ENCODE measurements at places on chromosomes 6 and 20.
A peak's percentile ranks its signal among the peaks of the same experiment; 100 is the strongest.

GRCh38 chr20:4041748-4042411 lies 26.5 kb upstream of the RNF24 start:
- DNase-seq = no peak

DNA sequence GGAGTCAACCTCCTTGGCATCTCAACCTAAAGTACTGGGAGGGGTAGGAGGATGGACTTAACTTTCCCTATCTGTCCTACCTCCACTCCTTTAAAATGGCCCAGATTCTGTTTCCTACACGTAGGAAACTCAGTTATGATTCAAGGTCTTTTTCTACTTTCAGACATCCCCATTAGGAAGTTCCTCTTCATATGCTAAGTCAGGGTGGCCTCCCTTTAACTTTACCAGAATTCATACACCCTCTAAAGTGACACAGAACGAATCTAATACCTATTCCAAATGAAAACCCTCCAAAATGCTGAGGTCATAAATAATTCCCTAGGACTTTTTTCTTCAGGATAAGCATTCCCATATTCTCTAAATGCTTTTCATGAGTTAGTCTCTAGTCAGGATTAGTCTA lies 15.6 kb downstream of the ARG1 start:
- DNase-seq = no peak

GRCh38 chr6:69926745-69927144 lies 60.4 kb downstream of the COL19A1 start:
- no peak for DNase-seq

- DNase-seq = no peak
Measured at GRCh38 chr20:60518022-60518421, 559.8 kb downstream of the CDH26 start.

- DNase-seq = peak; percentile 49
Measured at GRCh38 chr20:17878912-17879602, 89.5 kb downstream of the SNX5 start.

DNA sequence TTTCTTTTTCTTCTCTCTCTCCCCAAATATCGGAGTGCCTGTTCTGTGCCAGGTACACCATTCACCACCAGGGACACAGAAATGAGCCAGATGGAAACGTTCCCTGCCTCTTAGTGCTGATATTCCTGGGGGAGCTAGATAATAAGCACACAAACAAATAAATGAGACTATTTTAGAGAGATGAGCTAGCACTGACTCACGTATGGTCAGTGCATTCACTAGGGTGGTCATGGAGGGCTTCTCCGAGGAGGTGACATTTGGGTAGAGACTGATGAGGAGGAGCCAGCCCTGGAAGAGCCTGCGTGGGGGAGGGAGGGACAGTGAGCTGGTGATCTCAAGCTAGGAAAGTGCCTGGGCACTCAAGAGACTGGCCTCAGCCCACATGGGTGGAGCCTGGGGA lies 252.3 kb upstream of the KCNG1 start:
- DNase-seq = no peak

DNA sequence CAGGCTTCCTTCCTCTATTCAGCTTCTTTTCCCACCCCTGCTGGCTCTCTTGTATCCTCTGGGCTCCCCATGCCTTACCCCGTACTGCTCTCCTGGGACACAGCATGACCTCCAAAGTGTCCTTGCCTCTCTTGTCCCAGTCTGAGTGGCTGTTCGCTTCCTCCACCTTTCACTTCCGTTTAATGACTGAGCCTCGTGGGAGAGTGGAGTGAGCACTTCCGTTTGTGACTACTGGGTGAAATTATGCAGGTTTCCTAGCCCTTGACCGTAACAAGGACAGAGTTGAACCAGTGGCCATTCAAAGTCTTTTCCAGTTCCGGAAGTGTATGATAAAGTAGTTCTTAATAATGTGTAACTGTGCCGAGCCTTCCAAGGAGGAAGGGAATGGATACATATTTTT lies 109.2 kb downstream of the ARID1B start:
- peak; percentile 52 for DNase-seq

DNA sequence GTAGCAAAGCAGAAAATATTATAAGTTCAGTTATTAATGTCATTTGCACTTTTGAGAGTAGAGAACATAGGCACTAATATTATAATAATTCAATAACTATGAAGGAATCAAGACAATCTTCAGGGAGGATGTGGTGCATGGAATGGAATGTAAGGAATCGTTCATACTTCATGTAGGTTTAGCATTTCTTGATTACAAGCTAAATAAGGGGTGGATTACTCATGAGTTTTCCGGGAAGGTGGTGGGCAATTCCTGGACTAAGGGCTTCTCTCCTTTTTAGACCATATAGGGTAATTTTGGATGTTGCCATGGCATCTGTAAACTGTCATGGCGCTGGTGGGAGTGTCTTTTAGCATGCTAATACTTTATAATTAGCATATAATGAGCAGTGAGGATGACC lies 9.1 kb upstream of the BTNL2 start:
- DNase-seq = no peak

DNA sequence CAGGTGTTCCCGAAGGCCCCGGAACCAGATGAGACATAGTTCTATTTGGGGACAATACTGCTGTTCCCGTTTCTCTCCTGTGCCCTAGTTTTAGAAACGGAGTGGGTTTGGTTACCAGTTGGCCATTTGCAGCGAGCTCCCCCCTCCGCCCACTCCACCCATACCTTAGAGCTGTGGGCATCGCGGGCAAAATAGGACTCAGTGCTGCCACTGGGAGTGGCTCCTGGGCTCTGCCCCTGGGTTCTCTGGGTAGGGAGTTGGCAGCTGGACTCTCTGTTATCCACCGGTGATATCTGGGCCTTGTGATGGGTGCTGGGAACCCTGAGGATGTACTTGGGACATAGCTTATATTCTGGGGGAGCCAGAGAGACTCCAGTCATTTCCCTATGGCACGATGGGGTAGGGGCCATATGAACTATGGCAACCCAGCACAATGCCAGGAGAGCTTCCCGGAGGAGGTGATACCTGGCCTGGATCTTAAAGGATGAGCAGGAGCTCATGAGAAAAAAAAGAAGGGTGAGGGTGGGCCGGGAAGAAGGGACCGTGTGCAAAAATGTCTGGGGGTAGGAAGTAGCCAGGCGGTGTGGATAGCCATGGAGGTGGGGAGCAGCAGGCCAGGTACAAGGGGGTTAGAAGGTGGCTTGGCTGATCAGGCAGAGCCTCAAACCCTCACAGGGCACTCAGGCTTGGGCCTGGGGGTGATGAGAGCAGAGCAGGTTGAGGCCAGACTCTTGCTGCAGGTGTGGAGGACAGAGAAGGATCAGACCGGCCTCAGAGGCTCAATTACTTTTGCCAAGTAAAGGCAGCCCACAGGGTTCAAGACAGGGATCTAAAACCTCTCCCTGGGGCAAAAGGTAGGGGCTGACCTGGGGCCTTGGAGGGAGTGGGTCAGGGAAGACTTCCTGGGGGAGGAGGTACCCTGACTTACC lies 9.6 kb downstream of the SRC start:
- DNase-seq = no peak

- no peak for DNase-seq
Measured at GRCh38 chr6:166046226-166046625, 121.4 kb downstream of the TBXT start.

DNA sequence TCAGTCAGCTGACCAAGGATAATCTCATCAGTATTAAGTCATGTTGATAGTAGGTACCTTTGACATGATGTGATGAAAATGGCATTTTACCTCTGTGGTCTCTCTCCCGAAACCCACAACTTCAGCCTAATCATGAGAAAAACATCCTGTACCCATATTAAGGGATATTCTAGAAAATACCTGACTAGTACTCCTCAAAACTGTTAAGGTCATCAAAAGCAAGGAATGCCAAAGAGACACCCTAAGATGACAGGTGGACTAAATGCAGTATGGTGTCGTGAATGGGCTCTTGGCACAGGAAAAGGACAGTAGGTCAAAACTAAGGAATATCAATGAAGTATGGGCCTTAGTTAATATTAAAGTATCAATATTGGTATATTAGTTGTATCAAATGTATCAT lies 221.4 kb downstream of the PLCB1 start:
- DNase-seq = no peak

GRCh38 chr6:40302856-40303454 lies 284.2 kb downstream of the LRFN2 start:
- DNase-seq = no peak

DNA sequence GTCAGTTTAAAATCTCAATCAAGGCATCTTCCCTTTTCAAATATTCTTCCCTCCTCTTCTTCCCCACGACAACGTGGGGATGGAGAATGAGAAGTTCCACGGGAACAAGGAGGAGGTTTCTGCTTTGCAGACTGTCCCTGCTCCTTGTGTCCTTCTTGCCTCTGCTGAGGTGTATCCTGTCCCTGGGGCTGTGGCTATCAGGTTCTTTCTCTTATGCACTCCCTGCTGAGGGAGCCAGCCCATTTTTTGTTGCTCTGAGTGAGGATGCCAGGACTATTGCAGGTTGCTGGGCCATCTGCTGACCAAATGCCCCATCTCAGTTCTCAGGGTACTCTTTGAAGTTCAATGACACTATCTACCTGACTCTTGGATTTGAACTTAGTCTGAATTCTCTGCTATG lies 533.6 kb downstream of the RNF144B start:
- no peak for DNase-seq

- DNase-seq = no peak
Measured at GRCh38 chr6:24982231-24982630, 46.5 kb upstream of the RIPOR2 start.

- DNase-seq = no peak
Measured at GRCh38 chr20:40323361-40323794, 365.7 kb downstream of the MAFB start.

GRCh38 chr20:57107208-57107607 lies 159.2 kb downstream of the BMP7 start:
- no peak for DNase-seq

DNA sequence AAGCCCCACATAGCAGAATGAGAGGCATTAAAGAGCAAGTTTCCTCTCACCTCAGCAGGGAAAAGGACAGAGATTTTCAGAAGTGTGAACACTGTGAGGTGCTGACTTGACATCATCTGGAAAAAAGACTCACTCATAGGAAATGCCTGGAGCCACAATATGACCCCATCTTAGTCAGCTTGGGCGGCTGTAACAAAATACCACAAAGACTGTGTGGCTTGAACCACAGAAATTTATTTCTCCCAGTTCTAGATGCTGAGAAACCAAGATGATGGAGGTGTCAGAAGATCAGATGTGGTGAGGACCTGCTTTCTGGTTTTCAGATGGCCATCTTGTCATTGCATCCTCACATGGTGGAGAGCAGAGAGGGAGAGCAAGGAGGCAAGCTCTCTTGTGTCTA lies 253.1 kb downstream of the ADGB start:
- DNase-seq = no peak

GRCh38 chr20:46230801-46231282 lies 77.5 kb downstream of the CDH22 start:
- DNase-seq = no peak

- peak; percentile 69 for DNase-seq
Measured at GRCh38 chr6:129490521-129491255, 219.3 kb downstream of the ARHGAP18 start.

DNA sequence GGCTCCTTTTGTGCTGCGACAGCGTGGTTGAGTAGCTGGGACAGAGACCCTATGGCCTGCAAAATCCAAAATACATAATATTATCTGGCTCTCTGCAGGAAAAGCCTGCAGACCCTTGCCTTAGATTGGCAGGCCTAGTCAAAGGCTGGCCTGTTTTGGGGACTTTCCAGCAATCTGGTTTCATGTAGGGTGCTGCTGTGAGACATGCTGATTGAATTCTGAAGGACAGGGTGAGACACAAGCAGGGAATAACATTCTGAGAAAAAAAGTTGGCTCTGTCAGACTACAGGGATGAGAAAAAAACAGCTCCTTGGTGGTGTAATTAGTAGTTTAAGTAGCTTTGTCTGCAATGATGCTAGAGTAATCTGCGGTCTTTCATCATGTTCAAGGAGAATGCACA lies 402.7 kb upstream of the AGPAT4 start:
- no peak for DNase-seq

- DNase-seq = no peak
Measured at GRCh38 chr6:145530454-145530853, 204.9 kb downstream of the EPM2A start.

- no peak for DNase-seq
Measured at GRCh38 chr20:60266177-60266823, 308.1 kb downstream of the CDH26 start.

DNA sequence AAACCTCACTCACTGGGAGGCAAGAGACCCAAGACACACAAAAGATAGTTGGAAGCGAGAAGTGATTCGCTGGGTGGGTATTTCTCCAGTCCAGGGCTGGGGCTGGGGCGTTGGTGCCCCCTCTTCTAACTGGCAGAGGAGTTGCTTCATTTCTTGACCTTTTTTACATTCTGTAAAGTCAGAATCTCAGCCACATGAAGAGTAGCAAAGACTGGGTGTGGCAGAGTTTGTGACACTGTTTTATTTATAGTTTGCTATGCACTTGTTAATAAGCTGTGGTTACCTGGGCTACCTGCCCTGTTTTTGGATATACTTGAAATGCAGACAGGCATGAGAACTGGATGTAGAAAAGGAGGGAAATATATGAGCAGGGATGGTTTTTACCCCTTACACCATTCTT lies 42.3 kb downstream of the IL20RA start:
- DNase-seq = no peak

GRCh38 chr20:25705830-25706351 lies 9.2 kb upstream of the ZNF337 start:
- no peak for DNase-seq

- DNase-seq = no peak
Measured at GRCh38 chr6:169700296-169700695, 1.5 kb downstream of the WDR27 start.

GRCh38 chr6:110364364-110365105 lies 6.4 kb upstream of the METTL24 start:
- DNase-seq = no peak

DNA sequence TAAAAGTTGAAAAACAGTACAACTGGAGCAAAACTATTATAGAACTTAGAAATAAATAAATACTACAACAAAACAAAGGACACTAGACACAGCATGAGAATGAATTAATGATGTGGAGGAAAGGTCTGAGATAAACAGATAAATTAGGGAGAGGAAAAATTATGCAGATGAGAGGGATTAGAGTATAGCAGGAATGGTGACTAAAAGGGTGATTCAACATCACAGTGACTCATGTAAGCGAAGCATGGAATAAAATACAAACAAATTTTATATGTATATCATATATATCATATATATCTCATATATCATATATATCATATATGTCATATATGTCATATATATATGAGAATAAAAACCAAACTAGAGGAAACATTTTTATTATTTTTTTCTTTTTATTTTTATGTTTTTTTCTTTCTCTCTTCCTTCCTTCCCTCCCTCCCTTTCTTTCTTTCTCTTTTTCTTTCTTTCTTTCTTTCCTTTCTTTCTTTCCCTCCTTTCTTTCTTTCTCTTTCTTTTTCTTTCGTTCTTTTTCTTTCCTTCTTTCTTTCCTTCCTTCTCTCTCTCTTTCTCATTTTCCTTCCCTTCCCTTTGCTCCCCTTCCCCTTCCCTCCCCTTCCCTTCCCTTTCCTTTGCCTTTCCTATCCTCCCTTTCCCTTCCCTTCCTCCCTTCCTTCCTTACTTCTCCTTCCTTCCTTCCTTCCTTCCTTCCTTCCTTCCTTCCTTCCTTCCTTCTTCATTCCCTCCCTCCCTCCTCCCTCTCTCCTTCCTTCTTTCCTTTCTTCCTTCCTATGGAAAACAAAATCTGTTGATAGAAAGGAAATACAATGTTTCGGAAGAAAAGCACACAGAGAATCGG lies 1014.6 kb downstream of the GRIK2 start:
- DNase-seq = no peak

All from NAMALWA (cell line).